ENCODE measurements at places on chromosomes 1 and 21.

GRCh38 chr21:20270365-20271055 lies 727.7 kb upstream of the NCAM2 start:
- no peak for DNase-seq

- no peak for DNase-seq
Measured at GRCh38 chr1:40977716-40978115, 1.8 kb upstream of the CTPS1 start.

DNA sequence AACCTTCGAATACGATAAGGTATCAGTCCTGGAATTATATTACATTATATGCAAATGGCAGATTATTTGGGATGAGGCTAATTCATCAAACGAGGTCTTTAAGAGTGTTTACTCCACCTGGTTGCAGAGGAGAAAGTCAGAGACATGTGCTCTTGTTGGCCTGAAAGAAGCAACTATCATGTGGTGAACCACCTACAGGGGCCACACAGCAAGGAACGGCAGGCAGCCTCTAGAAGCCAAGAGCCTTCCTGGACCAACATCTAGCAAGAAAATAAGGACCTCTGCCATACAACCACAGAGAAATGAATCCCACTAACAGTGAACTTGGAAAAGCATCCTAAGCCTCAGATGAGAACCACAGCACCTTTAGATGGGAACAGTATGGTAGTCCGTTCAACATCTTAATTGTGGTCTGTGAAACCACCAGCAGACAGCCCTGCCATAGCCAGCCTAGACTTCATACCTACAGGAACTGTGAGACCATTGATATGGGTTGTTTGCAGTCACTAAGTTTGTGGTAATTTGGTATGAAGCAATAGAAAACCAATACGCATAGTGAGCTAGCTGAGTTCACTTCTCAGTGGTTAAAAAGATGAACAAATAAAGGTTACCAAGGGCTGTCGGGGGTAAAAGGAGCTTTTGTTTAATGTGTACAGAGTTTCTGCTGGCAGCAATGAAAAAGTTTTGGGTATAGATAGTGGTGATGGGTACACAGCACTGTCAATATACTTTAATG lies 345.7 kb upstream of the RUNX1 start:
- DNase-seq = no peak

- no peak for DNase-seq
Measured at GRCh38 chr1:12552951-12553921, 64.8 kb downstream of the DHRS3 start.

DNA sequence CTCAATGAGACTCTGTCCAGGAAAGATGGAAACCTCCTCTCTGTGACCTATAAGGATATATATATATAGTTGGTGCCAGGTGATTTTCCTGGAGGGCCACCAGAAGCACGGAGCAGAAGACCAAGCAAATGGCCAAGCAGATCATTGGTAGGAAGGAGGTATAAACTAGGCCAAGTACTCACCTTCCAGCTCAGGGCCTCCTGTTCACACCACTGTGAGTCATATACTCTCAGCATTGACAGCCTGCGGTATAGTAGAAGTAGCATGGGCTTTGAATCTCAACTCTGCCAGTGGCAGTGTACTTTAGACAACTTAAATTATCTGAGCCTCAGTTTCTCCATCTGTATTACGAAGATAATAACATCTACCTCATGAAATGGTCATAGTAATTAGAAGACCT lies 15.4 kb downstream of the IL12RB2 start:
- no peak for DNase-seq

- DNase-seq = no peak
Measured at GRCh38 chr1:231200388-231201031, 38.7 kb downstream of the TRIM67 start.

GRCh38 chr1:243343970-243344937 lies 88.4 kb downstream of the SDCCAG8 start:
- DNase-seq = peak; percentile 73

- DNase-seq = no peak
Measured at GRCh38 chr1:50531601-50532000, 108.4 kb upstream of the DMRTA2 start.

DNA sequence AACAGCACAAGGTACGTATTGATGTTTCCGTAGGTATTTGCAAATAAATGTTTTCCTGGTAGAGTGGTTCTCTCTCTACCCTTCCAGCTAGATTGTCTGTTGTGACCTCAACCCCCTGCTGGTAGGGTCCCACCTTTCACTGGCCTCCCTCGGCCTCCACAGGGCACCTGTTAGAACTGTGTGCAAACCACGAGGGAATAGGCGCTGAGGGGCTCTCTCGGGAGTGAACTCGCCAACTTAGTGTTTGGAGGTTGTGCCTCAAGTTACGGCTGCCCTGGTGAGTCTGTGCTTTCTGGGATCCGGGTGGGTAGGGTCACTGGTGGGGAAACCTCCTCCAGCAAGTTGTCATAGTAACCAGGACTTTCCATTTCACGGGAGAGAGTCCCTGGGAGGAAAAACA lies 204.7 kb upstream of the EDN2 start:
- no peak for DNase-seq

- DNase-seq = no peak
Measured at GRCh38 chr1:117695796-117696490, 90.1 kb downstream of the TENT5C start.

DNA sequence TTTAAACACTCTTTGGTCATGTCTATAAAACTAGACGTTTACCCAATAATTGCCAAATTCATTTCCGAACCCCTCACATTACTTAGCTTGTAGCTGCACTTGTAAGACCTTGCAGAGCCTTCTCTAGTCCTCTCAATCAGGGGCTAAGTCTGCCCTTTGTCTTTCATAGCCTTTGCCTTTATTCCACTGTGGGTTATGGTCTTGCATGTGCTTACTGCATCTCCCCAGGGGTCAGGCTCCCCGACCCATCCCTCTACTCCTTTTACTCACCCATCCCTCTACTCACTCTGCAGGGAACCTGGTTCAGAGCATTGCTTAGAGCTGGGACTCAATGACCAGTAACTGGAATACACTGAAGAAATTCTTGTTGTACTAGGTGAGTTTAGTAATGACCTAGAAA lies 235.4 kb downstream of the PCP4 start:
- DNase-seq = no peak

DNA sequence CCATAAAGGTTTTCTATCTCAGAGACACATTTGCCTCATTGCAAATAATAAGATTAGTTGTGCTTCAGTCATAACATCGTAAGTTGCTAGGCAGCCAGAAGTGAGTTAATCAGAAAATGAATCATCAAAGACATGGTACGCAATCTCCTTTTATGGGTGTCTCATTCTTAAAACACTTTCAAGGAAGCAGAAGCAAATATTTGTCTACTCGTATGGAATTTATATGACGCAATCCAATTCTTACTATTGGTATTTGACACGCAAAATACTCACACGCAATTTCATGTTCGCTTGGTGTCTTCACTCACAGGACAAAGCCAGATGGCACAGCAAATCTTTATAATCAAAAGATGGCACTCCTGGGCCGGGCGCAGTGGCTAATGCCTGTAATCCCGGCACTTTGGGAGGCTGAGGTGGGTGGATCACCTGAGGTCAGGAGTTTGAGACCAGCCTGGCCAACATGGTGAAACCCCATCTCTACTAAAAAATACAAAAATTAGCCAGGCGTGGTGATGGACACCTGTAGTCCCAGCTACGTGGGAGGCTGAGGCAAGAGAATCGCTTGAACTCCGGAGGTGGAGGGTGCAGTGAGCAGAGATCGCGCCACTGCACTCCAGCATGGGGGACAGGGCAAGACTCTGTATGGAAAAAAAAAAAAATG lies 56.4 kb downstream of the HLCS start:
- no peak for DNase-seq

- DNase-seq = no peak
Measured at GRCh38 chr1:162271972-162272371, 104.7 kb downstream of the SPATA46 start.

GRCh38 chr21:44989537-44989886 lies 49.7 kb downstream of the SLX9 start:
- no peak for DNase-seq

- DNase-seq = no peak
Measured at GRCh38 chr21:31772674-31773555, 41.0 kb upstream of the SCAF4 start.

GRCh38 chr1:18128298-18128697 lies 20.7 kb downstream of the IGSF21 start:
- DNase-seq = no peak

- DNase-seq = no peak
Measured at GRCh38 chr1:54937469-54937868, 43.0 kb upstream of the TMEM61 start.

GRCh38 chr1:180155182-180155682 lies 563 bp downstream of the QSOX1 start:
- DNase-seq = no peak

GRCh38 chr1:109761227-109762038 lies 2.3 kb downstream of the EPS8L3 start:
- no peak for DNase-seq

DNA sequence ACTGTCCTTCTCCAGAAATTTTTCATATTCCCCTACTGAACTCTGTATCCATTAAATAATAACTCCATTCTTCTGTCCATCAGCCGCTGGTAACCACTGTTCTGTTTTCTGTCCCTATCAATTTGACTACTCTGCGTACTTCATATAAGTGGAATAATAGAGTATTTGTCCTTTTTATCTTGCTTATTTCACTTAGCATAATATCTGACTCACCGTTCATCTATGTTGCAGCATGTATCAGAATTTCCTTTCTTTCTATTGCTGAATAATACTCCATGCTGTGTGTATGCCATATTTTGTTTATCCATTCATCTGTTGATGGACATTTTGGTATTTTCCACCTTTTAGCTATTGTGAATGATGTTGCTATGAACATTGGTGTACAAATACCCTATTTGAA lies 71.9 kb downstream of the CEP350 start:
- no peak for DNase-seq

DNA sequence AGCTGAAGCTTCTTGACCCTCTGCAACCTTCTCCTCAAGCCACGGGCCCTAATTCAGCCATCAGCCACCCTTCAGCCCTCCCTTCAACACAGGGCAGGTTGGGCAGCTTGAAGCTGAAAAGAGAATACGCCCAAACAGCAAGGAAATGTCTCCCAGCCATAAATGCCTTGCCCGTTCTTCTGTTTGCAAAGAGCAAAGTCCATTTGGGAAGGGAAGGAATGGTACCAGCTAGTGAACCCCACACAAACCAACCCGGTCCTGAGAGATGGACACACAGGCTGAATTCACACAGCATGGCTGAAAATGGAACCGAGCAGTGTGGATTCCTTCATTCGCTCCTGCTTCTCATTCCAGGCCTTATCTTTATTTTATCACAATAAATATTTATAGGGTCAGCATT lies 11.5 kb downstream of the PLEKHA6 start:
- DNase-seq = no peak

GRCh38 chr1:184340984-184341383 lies 45.8 kb upstream of the C1orf21 start:
- no peak for DNase-seq

- no peak for DNase-seq
Measured at GRCh38 chr1:23591460-23592208, 32.3 kb upstream of the ID3 start.

DNA sequence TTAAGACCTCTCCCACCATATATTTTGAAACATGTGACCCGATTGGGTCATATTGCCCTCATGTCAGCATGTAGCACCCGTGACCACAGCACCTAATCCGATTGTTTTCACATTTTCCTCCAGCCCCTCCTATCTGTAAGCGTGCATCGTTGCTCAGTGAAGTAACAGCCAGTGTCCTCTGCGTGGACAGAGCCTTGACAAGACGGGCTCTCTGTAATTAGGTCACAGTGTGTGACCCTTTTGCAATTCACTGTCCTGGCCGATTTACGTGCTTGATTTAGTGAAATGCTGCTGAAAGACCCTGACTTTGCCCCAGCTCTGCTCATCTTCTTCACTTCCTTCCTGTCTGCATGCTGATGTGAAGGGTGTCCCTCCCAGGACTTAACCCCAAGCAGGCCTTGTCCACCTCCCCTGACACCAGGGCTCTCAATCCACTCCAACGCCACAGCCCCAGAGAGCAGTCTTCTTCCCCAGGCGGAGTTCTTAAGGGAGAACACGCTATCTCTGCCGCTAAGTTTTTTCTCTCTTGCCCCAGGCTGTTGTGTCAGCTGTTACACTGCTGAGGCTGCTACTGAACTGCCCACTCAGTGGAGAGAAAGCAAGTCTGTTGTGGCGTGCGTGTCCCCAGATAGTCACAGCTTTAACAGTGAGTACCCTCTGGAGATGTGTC lies 19.4 kb downstream of the URB2 start:
- DNase-seq = no peak

- no peak for DNase-seq
Measured at GRCh38 chr1:78703806-78704205, 54.2 kb downstream of the IFI44 start.

- no peak for DNase-seq
Measured at GRCh38 chr21:36113647-36114428, 21.0 kb upstream of the CBR3 start.

- no peak for DNase-seq
Measured at GRCh38 chr21:25298512-25299491, 308.5 kb downstream of the MRPL39 start.

GRCh38 chr21:33058527-33058926 lies 11.4 kb upstream of the OLIG1 start:
- DNase-seq = no peak

GRCh38 chr1:32240140-32240951 lies 6.7 kb upstream of the FAM167B start:
- peak; percentile 9 for DNase-seq

Measured in NCI-H2081 treated with DMSO at 0.1 percent for 48 hours (cell line).